ENCODE measurements at places on chromosomes 13 and 19.

DNA sequence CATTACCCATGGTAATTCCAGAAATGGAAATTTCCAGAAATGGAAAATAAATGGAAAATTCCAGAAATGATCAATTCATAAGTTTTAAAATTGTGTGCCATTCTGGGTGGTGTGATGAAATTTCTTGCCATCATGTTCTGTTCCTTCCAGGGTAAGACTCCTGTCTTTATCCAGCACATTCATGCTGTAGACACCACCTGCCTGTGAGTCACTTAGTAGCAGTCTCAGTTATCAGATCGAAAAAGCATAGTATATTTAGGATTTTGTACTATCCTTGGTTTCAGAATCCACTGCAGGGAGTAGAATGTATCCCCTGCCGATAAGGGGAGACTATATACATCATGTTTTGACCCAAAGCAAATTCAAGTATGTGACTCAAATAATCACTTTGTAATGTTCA is 26.7 kb upstream of the CSNK1A1L start:
- DNase-seq = no peak

GRCh38 chr19:40367577-40368434 is 19.3 kb downstream of the PLD3 start:
- no peak for DNase-seq

DNA sequence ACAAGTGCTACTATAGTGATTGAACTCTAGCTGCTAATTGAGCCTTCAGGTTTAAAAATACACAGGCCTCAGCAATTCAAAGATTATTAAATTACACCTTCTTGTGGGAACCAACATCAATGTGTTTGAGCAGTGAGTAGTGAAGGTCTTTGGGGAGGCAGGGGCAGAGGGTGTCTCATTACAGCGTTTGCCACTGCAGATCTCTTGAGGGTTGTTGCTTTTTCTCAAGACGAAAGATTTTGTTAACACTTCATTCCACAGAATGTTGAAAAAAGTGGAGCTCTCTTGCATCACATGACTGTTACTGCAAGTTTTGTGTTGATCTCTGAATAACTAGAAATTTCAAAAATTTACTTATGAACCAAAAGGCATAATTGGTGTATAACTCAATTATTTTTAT is 253.6 kb downstream of the ATP8A2 start:
- no peak for DNase-seq

DNA sequence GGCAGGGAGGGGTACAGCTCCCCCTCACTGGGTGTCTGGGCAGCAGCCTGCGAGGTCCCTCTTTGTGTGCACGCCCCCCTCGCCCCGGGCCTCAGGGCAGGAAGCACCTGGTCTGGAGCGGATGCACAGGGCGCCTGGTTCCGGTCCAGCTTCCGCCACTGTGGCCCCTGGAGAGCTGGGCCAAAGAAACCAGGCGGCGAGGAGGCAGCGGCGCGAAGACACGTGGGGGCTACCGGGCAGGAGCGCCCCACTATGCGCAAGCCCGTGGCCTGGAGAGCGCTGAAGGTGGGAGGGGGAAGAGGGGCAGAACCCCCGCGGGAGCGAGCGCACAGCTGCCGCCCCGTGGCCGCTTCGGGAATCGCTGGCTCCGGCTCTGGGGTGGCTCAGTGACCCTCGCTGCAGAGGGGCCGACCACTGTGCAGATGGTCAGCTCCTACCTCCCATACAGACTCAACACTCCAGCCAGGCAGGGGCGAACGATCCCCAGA is 1.7 kb upstream of the LYL1 start:
- DNase-seq = no peak

DNA sequence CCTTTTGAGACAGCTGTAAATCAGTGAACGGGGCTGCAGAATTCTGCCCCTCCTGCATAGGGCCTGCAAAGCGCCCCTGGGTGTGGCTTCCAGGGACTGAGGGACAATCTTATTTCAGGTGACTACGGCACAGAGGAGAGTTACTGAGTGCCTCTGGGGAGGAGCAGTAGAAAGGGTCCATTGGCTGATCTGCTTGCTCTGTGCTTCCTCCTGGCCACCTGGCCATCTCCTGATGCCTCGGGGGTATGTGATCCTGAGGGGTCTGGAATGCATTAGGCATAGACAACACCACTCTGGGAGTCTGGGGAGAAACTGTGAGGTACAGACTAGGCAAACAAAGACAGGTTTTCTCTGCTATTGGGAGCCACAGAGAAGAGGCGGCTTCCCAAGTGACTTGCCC is 2.8 kb downstream of the KCTD15 start:
- no peak for DNase-seq

GRCh38 chr13:109348519-109349258 is 437.7 kb downstream of the IRS2 start:
- no peak for DNase-seq

GRCh38 chr13:101570410-101570809 is 117.9 kb downstream of the ITGBL1 start:
- DNase-seq = no peak

GRCh38 chr19:54803410-54803809 is at the start of gene KIR2DL4:
Gene KIR2DL4 (plus strand): TSS chr19:54803610. CDS start chr19:54803652, 42 bp downstream.
- peak; percentile 7 for DNase-seq

Measured in stimulated activated CD8-positive, alpha-beta memory T cell treated with anti-CD3 and anti-CD28 coated beads, Interleukin-12 subunit alpha, Interleukin-12 subunit beta, amount 100 ng/mL, for 1 hour (primary cell).